ENCODE measurements at places on chromosomes 5 and 9. TPM values are rescaled to one million over a fixed set of nuclear protein-coding genes. Genes with fewer than 3 reads are reported as not detected.

GRCh38 chr9:108634672-108635462 is 220.9 kb downstream of the ACTL7B start:
- no peak for DNase-seq

GRCh38 chr5:149598966-149599365 is 17.7 kb downstream of the ARHGEF37 start:
- no peak for DNase-seq

DNA sequence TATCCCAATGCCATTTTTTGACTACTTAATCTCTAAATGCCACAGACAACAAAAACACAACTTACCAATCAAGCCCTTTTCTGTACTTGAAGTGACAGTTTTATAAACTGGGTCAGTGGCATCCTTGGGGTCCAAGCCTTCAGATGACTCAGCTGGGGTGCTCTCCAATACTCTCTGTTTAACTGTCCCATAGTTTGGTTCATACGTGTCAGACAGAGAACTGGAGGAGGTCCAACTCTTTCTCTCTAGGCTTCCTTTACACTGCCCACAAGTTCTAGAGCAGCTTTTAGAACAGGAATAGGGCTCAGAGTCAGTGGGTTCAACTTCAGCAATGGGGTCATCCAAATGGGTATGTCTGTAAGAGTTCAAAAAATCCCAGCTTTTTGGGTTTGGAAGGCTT is 166.9 kb downstream of the CDC42SE2 start:
- no peak for DNase-seq

DNA sequence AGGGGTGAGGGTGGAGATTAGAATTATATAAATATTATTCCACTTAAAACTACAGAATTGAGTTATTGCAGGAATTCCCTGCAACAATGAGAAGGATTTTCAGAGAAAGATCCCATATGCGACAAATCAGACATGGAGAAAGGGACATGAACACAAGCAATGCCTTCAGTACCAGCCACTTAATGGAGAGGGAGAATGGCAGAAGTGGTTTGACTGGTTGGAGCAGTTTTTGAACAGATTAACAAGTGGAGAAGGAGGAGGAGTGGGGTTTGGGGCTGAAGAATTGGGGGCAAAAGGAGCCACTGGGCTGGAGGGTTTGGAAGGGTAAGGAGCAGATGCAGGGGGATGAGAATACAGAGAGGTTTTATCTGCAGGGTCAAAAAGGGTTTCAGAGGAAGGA is 620.9 kb upstream of the PTPRD start:
- DNase-seq = no peak

- DNase-seq = no peak
Measured at GRCh38 chr9:93235300-93235960, 51.5 kb downstream of the WNK2 start.

MUSK gene
- not detected for total RNA-seq

APBA1 gene
- 0.08 TPM for total RNA-seq

All from activated naive CD8-positive, alpha-beta T cell treated with anti-CD3 and anti-CD28 coated beads for 36 hours (primary cell).